ENCODE measurements at places on chromosomes 6 and 20. TPM values are rescaled to one million over a fixed set of nuclear protein-coding genes. Genes with fewer than 3 reads are reported as not detected.

DNA sequence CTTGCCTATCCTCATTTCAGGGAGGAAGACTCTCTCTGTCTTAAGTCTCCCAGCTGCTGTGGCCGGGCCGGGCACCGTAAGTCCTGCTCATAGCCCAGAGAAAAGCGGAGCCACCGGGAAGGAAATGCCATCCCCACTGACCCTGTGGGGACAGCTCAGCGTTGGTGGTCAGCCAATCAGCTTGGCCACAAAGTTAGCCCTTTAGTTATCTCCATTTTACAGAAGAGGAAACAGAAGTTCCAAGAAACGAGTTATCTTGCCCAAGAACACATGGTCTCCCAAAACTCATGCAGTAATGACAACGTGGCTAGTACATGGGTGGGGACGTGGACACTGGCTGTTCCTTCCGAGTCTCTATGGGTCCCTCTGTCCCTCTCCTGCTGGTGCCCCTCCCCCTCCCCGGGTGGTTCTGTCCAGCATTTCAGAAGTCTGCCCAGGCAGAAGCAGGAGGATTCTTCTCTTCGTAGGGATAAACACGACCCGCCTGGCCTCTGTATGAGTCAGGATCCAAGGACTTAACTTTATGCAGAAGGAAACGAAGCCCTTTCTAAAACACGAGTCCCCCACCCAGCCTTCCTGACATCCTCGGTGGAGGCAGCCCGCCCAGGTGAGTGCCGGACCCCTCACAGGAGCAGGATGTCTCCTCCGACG lies 273.8 kb downstream of the CDH4 start:
- no peak overlapping the region for H3K4me3 ChIP-seq
- DNase-seq: no peak
- no peaks in the 10 kb centered on the region for H3K36me3 ChIP-seq
- H3K27me3 ChIP-seq: peaks cover 98% of the 10 kb centered on the region
- H3K27ac ChIP-seq: no peak overlapping the region

- DNase-seq: peak; percentile 38
- no peak overlapping the region for H3K4me3 ChIP-seq
- no peak overlapping the region for H3K27ac ChIP-seq
- no peaks in the 10 kb centered on the region for H3K27me3 ChIP-seq
- no peaks in the 10 kb centered on the region for H3K36me3 ChIP-seq
These were observed 13.8 kb upstream of the TLDC2 start for GRCh38 chr20:36861875-36862801.

- H3K4me1 ChIP-seq: no peaks in the 10 kb centered on the region
- H3K27me3 ChIP-seq: peaks cover 58% of the 10 kb centered on the region
- no peak overlapping the region for H3K27ac ChIP-seq
- no peak overlapping the region for H3K4me3 ChIP-seq
- no peaks in the 10 kb centered on the region for H3K36me3 ChIP-seq
- no peak for DNase-seq
These were observed 102.2 kb upstream of the RALGAPA2 start for GRCh38 chr20:20814685-20815084.

GRCh38 chr6:89999945-90000825 lies 105.9 kb downstream of the GJA10 start:
- no peak overlapping the region for H3K27ac ChIP-seq
- peaks cover 33% of the 10 kb centered on the region for H3K4me1 ChIP-seq
- no peaks in the 10 kb centered on the region for H3K27me3 ChIP-seq
- no peaks in the 10 kb centered on the region for H3K36me3 ChIP-seq

- H3K4me3 ChIP-seq: no peak overlapping the region
- no peaks in the 10 kb centered on the region for H3K4me1 ChIP-seq
- DNase-seq: no peak
- H3K27me3 ChIP-seq: no peaks in the 10 kb centered on the region
These were observed 137.4 kb downstream of the IPCEF1 start for GRCh38 chr6:154219250-154219649.

DNA sequence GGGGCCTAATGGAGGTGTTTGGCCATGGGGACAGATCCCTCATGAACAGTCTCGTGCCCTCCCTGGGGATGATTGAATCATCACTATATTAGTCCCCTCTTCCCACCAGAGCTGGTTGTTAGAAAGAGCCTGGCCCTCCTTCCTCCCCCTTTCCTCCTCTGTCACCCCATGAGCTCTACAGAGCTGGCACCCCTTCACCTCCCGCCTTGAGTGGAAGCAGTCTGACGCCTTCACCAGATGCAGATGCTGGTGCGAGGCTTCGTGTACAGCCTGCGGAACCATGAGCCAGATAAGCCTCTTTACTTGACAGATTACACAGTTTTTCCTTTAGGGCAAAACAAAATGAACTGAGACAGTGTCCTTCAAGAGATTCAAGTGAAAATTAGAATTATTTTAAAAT lies 74.4 kb upstream of the RIPOR2 start:
- peaks cover 56% of the 10 kb centered on the region for H3K4me1 ChIP-seq
- no peaks in the 10 kb centered on the region for H3K36me3 ChIP-seq
- DNase-seq: no peak
- H3K4me3 ChIP-seq: no peak overlapping the region

DNA sequence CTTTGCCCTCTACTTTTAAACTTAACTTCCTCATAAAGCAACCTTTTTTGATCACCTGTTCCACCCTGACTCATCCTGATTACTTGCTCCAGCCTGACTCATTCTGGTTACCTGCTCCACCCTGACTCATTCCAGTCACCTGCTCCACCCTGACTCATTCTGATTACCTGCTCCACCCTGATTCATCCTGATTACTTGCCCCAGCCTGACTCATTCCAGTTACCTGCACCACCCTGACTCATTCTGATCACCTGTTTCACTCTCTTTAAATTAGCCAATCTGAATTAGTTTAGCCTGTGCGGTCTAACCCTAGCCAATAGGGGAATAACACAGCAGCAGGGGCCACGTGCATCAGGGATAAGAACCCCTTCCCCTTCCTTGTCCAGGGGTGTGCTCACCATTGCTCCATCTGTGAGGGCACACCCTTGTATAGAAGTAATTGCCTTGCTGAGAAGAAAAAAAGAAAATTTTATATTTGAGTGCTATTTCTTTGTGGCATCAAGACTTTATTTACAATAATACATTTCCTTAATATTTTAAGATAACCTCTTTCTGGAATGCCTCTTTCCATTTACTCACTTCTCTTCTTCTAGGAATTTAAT lies 17.9 kb downstream of the HLA-G start:
- peak; percentile 24 for DNase-seq
- H3K4me1 ChIP-seq: no peaks in the 10 kb centered on the region
- H3K27me3 ChIP-seq: no peaks in the 10 kb centered on the region
- H3K36me3 ChIP-seq: peaks cover 3% of the 10 kb centered on the region
- H3K4me3 ChIP-seq: no peak overlapping the region
- H3K27ac ChIP-seq: peak overlapping the region; percentile 43

DNA sequence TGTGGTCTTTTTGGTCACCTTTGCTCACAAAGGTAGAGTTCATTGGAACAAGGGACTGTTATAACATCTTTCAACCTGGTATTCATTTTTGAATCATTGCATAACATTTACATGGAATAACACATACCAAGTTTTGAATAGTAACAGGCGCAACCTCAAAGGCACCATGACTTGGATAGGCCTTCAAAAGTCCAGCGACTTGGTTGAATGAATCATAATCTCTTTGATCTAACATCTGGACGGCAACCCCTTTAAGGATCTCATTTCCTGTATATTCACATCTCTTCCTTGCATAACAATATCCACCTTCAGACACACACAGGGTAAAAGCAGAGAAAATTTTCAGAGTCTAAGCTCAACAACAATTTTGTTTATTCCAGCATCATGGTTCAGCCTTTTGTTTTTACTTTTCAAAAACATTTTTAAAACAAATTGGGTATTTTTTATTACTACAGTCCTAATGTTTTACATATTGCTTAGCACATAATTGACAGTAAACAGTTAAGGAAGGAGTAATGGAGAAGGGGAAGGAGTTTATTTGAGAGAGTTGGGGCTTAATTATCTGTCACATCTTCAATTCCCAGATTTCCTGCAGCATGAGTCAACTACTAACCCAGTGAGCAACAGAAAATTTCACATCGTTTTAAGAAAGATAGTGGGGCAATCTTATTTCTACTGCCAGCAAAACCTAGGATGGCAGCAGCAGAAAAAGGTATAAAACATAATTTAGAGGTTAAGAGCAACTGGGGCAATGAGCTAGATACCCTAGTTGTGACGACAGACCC lies 41.8 kb upstream of the F13A1 start:
- H3K27ac ChIP-seq: no peak overlapping the region
- no peaks in the 10 kb centered on the region for H3K4me1 ChIP-seq
- H3K4me3 ChIP-seq: no peak overlapping the region
- no peak for DNase-seq
- H3K27me3 ChIP-seq: no peaks in the 10 kb centered on the region

GRCh38 chr6:106477790-106478189 lies 117.3 kb downstream of the CRYBG1 start:
- H3K27me3 ChIP-seq: no peaks in the 10 kb centered on the region
- peaks cover 48% of the 10 kb centered on the region for H3K4me1 ChIP-seq
- no peaks in the 10 kb centered on the region for H3K36me3 ChIP-seq
- H3K4me3 ChIP-seq: no peak overlapping the region

DNA sequence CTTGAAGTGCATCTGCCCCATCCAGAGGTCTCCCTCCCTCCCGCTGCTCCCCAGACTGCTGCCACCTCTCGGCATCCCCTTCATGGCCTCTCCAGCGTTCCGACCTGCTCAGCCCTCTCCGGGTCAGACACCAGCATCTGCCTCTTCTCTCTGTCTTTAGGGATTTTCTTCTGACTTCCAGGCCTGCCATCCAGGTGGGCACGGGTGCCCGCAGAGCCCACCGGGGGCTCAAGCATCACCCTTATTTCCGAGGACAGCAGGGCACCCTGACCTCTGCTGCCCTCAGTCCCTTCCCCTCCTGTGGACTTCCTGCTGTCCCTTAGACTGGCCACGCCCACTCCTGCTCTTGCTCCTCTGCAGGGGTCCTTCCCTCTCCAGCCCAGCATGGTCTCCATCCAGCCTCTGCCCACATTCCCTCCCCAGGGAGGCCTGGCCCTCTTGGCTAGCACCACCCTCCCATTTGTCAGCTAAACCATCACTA lies 3.3 kb downstream of the NPEPL1 start:
- H3K27ac ChIP-seq: no peak overlapping the region
- no peaks in the 10 kb centered on the region for H3K36me3 ChIP-seq
- no peaks in the 10 kb centered on the region for H3K27me3 ChIP-seq
- no peak overlapping the region for H3K4me3 ChIP-seq

DNA sequence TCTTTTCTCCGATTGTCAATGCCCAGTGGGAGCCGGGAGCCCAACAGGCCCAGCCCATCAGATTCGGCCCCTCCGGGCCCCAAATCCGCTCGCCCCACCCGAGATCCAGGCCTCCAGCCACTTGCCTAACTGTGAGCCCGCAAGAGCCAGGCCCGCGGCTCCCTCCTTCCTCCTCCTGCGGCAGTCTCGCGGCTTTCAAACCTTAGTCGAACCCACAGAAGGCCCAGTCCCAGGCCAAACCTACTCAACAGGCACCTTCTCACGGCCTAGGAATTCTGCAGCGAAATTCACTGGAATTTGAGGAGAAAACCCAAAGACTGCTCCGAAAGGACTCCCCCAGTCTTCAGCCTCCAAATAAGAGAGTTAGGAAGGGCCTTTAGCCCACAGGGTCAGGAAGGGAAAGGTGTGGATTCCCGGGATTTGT lies 2.8 kb upstream of the TFAP2A start:
- DNase-seq: no peak
- H3K36me3 ChIP-seq: no peaks in the 10 kb centered on the region
- no peaks in the 10 kb centered on the region for H3K27me3 ChIP-seq
- peaks cover 27% of the 10 kb centered on the region for H3K4me1 ChIP-seq
- peak overlapping the region; percentile 73 for H3K4me3 ChIP-seq

DNA sequence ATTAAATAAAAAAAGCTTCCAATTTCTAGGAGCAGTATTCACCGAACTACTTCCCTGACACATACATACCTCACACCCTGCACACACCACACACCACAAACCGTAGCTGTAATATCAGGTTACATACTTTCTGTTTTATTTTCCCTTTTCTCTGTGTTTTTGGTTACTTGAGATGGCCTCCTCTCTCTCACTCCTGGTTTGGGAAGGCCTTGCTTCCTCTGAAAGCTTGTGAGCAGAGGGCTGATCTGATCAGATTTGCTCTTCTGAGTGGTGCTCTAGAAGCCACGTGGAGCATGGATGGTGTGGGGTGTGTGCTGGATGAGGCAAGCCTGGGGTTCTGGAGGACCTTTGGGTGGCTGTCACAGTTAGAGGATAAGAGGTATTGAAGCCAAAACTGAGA lies 20.9 kb downstream of the UTRN start:
- H3K27ac ChIP-seq: no peak overlapping the region
- H3K27me3 ChIP-seq: no peaks in the 10 kb centered on the region
- H3K4me1 ChIP-seq: no peaks in the 10 kb centered on the region

DNA sequence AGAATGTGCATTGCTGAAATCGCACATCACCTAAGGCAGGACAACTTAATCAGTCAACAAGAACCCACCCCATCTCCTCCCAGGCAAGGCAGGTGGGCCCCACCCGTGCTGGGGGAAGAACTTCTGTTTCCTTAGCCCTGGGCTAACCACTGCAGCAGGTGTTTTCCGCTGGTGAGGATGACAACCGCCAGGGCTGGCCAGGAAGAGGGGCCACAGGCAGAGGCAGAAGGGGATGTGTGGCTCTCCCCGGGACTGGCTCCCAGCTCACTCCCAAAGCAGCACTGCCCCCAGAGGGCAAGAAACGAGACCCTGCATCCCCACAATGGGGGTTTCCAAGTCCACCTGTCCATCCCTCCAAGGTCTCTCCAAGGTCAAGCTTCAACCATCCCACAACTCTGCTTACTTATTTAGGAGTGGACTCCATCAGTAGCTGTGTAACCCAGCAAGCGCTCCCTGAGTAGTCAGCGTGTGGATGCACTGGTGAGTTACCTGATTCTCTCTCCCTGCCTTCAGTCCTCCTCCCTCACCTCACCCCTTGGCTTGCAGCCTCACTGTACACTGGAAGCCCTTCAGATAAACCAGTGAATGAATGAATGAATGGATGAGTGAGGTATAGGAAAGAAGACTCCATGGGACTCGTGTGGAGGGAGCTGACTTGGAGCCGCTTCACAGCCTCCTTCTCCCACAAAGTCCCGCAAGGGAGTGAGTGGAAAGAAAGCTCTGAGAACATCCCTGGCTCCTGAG lies 168.2 kb upstream of the CST7 start:
- no peaks in the 10 kb centered on the region for H3K27me3 ChIP-seq
- no peak overlapping the region for H3K27ac ChIP-seq
- no peak overlapping the region for H3K4me3 ChIP-seq
- DNase-seq: no peak
- H3K4me1 ChIP-seq: no peaks in the 10 kb centered on the region

DNA sequence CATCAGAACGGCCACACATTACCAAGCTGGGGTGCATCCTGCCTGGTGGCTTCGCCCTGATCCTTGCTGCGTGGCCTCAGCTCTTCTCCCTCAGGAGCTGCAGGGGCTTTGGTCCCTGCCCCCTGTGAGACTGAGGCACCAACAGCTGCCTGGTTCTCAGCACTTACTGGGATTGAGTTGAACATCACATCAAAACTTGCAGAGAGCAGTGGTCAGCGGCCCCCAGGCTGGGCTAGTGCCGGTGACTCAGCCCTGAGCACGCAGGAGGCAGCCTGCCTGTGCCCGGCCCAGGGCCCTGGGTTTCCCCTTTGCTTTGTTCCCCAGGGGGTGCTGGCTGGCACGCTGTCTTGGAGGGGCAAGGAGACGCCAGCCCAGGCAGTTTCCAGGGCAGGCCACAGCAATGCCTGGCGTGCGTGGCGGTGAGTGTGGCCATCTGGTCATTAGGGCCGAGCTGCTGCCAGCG lies 63.3 kb downstream of the DLL1 start:
- no peaks in the 10 kb centered on the region for H3K36me3 ChIP-seq
- H3K4me1 ChIP-seq: no peaks in the 10 kb centered on the region
- no peak overlapping the region for H3K4me3 ChIP-seq
- no peak overlapping the region for H3K27ac ChIP-seq

The RAET1L gene
- total RNA-seq: 2.8 TPM

The GRM1 gene
- total RNA-seq: not detected

The HLA-G gene
- 0.38 TPM for total RNA-seq

The TP53TG5 gene
- total RNA-seq: 0.23 TPM

The LY6G6D gene
- total RNA-seq: not detected

The ARMH2 gene
- not detected for total RNA-seq

The BLOC1S5 gene
- 16.1 TPM for total RNA-seq

The GGTLC1 gene
- total RNA-seq: 0.43 TPM

The TMC2 gene
- not detected for total RNA-seq

The HLA-DQA1 gene
- not detected for total RNA-seq

All from PC-9 (cell line).